Activated CD8-positive, alpha-beta memory T cell treated with anti-CD3 and anti-CD28 coated beads, Interleukin-2, amount 10 ng/mL, durations not matched to agents 7 days and 5 days (primary cell): ENCODE measurements at places on chromosomes 2 and 18. TPM values are rescaled to one million over a fixed set of nuclear protein-coding genes. Genes with fewer than 3 reads are reported as not detected.

- H3K27ac ChIP-seq, result no peak overlapping the region
- H3K4me1 ChIP-seq, result no peaks in the 10 kb centered on the region
- DNase-seq, result no peak
Measured at GRCh38 chr2:163878718-163879117, 142.9 kb upstream of the FIGN start.

GRCh38 chr18:75582406-75582821 lies 154.9 kb upstream of the SMIM21 start:
- H3K27ac ChIP-seq, result no peak overlapping the region
- no peak for DNase-seq
- H3K4me1 ChIP-seq, result no peaks in the 10 kb centered on the region

DNA sequence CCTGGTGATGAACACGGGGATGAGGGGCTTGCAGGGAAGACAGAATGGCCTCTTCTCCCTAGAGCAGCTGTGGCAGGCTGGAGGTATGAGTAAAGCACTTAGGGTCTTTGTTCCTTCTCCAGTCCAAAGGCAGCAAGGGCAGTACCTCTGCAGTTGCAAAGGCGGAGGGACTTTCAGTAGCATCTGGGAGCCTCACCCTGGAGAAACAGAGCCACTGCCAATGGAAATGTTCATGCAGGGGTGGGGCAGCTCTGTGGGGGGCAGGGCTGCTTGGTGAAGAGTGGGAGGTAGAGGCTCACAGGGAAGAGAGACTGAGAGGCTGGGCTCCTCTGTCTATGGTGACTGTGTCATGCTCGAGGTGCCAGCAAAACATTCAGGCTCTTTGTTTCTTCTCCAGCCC lies 344.1 kb upstream of the CHAC2 start:
- H3K36me3 ChIP-seq, result no peaks in the 10 kb centered on the region
- H3K4me3 ChIP-seq, result no peak overlapping the region
- no peak for DNase-seq
- no peak overlapping the region for H3K27ac ChIP-seq
- peaks cover 4% of the 10 kb centered on the region for H3K27me3 ChIP-seq
- no peaks in the 10 kb centered on the region for H3K4me1 ChIP-seq

- H3K4me1 ChIP-seq, result no peaks in the 10 kb centered on the region
- no peak overlapping the region for H3K4me3 ChIP-seq
- DNase-seq, result no peak
- no peaks in the 10 kb centered on the region for H3K27me3 ChIP-seq
- no peaks in the 10 kb centered on the region for H3K36me3 ChIP-seq
Measured at GRCh38 chr2:185477452-185477851, 261.2 kb upstream of the FSIP2 start.

DNA sequence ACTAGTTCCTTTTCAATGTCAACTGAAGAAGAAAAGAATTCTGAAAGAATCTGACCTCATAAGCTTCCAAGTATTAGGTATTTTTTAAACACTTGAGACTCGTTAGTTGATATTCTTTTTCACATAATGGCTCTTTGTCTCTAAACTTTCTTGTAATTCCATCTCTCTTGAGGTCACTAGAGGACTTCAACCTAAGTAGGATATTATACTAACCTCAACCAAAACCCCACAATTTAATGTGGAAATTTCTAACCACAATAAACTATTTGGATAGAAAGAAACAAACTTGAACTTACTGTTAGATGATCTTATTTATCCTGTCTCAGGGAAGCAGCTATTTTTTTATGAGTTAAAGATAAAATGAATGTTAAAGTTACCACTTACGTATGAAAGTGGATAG lies 206.9 kb upstream of the FSIP2 start:
- H3K4me3 ChIP-seq, result no peak overlapping the region
- no peak for DNase-seq
- H3K27ac ChIP-seq, result no peak overlapping the region

- DNase-seq, result no peak
- H3K27ac ChIP-seq, result no peak overlapping the region
- peaks cover 3% of the 10 kb centered on the region for H3K27me3 ChIP-seq
- H3K36me3 ChIP-seq, result no peaks in the 10 kb centered on the region
- H3K4me3 ChIP-seq, result no peak overlapping the region
Measured at GRCh38 chr18:62017618-62018017, 124.8 kb upstream of the RNF152 start.

- no peaks in the 10 kb centered on the region for H3K27me3 ChIP-seq
- H3K4me3 ChIP-seq, result no peak overlapping the region
- DNase-seq, result no peak
- H3K27ac ChIP-seq, result no peak overlapping the region
- peaks cover 18% of the 10 kb centered on the region for H3K4me1 ChIP-seq
Measured at GRCh38 chr18:49048396-49049020, 97.7 kb upstream of the SMAD7 start.

DNA sequence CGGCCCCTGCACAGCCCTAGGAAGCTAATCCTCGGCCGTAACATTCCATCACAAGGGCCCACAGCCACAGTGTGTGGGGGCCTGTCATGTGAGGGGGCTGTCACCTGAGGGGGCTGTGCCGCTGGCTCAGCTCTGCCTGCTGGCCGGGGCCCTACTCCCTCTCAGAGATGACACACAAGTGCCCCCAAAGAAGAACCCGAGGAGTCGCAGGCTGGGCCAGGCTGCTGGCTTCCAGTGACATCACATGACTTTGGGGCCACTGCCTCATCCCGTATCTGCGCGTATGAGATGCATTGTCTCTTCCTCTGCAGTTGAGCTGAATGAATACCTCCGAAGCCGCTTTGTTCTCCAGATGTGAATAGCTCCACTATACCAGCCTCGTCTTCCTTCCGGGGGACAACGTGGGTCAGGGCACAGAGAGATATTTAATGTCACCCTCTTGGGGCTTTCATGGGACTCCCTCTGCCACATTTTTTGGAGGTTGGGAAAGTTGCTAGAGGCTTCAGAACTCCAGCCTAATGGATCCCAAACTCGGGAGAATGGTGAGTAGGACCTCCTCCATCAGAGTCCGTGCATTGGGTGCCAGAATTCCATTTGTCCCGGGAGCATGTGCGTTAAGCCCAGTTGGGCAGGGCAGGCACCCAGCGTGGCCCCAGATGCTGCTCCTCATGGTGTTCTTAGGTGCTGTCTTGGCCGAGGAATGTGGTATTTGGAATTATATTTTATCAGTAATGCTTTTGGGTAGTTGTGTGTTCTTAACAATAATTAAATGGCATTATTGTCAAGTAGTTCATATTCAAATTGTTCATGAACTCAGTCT lies at the start of gene CNDP1:
Gene CNDP1, plus strand, starts transcription at position 351 of the 820 bp plus-strand sequence. Its CDS starts 168 bp downstream, at position 519.
- H3K4me1 ChIP-seq, result no peaks in the 10 kb centered on the region
- H3K4me3 ChIP-seq, result no peak within 1 kb of the TSS
- DNase-seq, result no peak

The SLC23A3 gene
- 2.6 TPM for total RNA-seq

The LYG2 gene
- not detected for total RNA-seq

The ATP6V1B1 gene
- total RNA-seq, result not detected
